ENCODE measurements at places on chromosomes 16 and 17. TPM values are rescaled to one million over a fixed set of nuclear protein-coding genes. Genes with fewer than 3 reads are reported as not detected.

- no peak for DNase-seq
Measured at GRCh38 chr17:33396818-33397217, 103.7 kb upstream of the ASIC2 start.

DNA sequence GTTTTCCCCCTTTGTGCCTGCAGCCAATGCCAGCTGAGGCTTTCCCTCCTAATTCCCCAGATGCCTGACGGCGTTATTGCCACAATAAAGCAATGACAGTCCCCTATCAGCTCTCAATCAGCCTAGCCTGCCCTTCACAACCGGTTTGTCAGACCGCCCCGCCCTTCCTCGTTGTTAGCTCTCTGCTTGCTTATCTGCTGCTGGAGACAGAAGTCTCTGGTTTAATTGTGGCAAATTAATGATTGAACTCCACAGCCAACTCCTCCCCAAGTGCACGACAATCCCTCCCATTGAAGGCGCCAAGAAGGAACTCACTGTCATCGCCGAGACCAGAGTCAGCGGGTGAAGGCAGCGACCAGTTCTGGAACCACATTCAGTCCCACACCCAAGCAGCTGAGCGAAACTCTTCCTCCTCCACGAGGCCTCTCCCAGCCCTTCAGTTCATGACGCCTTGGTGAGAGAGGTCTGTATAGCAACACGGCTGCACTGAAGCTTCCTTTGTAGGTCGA lies 474.4 kb downstream of the SLC39A11 start:
- no peak for DNase-seq

GRCh38 chr17:33234930-33235685 lies 58.0 kb downstream of the ASIC2 start:
- no peak for DNase-seq

DNA sequence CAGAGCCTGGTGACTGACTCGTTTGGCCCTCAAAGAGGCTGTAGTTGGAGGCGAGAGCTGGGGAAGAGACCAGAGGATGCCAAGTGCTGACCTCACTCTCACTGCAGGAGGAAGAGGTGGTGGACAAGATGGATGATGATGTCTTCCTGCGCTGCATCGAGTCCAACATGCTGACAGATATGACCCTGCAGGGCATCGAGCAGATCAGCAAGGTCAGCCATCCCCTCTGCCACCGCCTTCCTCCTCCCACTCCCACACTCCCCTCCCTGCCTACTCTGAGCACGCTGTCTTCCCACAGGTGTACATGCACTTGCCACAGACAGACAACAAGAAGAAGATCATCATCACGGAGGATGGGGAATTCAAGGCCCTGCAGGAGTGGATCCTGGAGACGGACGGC lies 26.9 kb downstream of the POLR2A start:
- no peak for DNase-seq

GRCh38 chr17:5183410-5183793 lies 8.3 kb downstream of the ZNF594 start:
- no peak for DNase-seq

- DNase-seq = no peak
Measured at GRCh38 chr16:88929091-88929445, 47.9 kb downstream of the CBFA2T3 start.

DNA sequence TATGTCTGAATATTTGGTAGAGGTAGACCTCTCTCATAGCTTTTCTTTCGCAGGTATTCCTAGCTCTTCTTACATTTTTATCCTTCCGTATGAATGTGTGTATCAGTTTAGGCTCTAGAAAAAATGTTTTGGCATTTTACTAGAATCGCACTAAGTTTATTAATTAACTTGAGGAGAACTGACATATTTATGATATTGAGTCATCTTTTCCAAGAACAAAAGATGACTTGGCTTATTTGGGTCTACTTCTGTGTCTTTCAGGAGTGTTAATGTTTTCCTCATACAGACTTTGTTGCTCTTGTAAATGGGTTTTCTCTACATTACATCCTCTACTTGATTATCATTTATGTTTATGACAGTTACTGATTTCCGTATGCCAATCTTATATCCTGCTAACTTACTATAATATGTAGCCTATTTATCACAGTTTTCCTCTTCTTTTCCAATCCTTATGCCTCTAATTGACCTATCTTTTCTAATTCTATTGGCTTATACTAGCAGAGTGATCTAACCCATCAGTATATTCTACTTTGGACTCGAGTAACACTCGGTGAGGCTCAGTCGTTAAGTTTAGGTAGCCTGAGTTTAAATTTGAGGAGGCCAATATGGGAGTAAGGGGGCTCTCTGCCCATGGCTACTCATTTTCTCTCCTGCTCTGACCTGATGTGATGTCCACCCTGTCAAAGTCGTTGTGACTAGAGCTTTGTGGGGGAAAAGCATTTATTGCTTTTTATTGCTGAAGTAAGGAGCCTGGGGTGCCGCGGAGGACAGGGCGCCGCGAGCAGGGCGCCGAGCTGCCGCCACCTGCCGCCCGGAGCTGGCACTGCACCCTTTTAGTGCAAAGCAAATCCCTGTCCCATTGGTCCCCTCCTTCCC lies 20.0 kb downstream of the ST6GALNAC1 start:
- DNase-seq = peak; percentile 68

- DNase-seq = no peak
Measured at GRCh38 chr16:17828012-17828411, 357.3 kb upstream of the XYLT1 start.

DNA sequence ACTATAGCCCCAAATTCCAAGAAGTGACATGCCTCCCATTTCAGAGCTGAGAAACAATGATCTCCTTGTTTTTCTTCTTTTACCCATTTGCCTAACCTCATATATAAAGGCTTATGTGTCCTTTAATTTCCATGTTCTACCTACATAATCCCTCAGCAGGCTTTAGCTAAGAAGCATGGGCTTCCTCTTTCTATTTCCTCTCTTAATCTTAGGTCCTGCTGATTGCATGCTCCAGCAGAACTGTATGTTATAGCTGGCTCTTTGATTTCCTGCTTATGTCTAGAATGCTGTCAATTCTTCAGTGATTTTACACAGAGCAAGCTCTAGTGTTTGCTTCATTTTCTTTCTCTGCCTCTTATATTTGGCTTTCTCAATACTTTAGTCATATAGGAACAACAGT lies 151.7 kb upstream of the COX10 start:
- no peak for DNase-seq

- no peak for DNase-seq
Measured at GRCh38 chr16:78415669-78416068, 316.2 kb downstream of the WWOX start.

DNA sequence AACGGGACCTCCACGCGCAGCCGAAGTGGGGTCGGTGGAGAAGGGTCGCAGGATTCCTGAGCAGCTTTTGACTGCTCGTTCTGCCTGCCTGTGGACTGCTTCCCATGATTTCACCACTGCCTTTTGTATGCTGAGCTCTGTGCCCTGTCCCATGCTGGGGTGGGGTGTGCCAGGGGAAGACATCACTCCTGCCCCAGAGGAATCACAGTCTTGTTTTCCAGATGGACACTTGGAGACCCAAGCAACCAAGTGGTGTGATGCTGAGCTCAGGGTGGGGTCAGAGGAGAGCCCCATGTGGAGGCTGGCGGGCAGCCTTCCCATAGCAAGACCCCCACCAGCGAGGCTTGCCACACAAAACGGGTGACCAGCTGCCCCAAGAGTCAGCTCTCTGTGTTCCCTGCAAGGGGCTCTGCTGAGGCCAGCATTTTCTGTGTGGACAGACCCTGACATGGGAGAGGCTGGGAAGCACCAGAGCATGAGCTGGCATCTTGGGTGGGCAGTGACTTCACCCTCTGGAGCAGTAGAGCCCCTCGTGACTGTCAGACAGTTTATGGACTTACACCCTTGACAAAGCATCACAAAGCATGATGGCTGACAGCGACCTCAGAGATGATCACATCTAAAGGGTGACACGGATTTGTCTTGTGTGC lies 111.9 kb downstream of the GNAO1 start:
- DNase-seq = no peak

- DNase-seq = no peak
Measured at GRCh38 chr16:2592786-2593185, 55.0 kb downstream of the PDPK1 start.

- DNase-seq = no peak
Measured at GRCh38 chr16:77680496-77680895, 41.8 kb upstream of the NUDT7 start.

DNA sequence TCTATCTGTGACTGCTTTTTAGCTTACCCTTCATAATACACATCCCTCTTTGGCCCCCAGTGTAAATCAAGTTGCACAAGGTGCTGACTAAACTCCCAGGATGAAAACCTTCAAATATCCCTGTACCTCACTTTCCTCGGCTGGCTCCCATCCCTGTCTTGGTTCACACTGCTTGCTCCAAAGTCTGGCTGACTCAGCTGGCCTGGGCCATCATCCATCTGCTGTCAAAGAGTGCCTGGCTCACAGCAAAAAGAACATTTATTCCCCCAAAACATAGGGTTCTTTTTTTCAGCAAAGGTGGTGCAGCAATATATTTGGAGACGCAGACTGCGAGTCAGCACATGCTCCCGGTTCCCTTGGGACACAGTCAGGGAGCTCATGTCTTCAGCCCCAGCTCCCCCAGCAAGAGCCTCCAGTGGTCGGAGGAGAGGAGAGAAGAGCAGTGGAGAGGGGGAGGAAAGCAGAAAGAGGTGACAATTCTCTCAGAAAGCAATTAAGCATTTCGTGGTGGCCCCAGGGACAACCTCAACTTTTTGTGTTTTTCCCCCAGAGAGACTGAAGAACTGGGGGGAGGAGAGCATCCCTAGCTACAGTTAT lies 26.1 kb downstream of the GPR142 start:
- DNase-seq = no peak

- no peak for DNase-seq
Measured at GRCh38 chr16:76897816-76898215, 293.2 kb upstream of the MON1B start.

DNA sequence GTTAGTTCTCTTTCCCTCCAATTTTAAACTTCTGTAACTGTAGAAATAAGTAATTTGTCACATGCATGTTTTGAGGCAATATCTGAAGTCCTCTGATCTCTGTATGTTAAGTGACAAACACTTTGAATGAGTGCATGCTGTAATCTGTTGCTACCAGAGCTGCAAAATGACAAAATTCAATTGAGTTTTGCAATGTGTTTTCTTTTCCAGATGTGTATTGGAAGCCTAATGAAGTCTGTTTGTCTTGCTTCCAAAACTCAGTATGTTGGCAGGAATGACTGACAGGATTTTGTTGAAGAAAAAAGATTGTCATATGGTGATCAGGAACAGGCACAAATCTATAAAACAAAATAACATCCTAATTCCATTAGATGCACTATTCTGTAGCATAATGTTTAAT lies 561.6 kb upstream of the CDH8 start:
- no peak for DNase-seq

DNA sequence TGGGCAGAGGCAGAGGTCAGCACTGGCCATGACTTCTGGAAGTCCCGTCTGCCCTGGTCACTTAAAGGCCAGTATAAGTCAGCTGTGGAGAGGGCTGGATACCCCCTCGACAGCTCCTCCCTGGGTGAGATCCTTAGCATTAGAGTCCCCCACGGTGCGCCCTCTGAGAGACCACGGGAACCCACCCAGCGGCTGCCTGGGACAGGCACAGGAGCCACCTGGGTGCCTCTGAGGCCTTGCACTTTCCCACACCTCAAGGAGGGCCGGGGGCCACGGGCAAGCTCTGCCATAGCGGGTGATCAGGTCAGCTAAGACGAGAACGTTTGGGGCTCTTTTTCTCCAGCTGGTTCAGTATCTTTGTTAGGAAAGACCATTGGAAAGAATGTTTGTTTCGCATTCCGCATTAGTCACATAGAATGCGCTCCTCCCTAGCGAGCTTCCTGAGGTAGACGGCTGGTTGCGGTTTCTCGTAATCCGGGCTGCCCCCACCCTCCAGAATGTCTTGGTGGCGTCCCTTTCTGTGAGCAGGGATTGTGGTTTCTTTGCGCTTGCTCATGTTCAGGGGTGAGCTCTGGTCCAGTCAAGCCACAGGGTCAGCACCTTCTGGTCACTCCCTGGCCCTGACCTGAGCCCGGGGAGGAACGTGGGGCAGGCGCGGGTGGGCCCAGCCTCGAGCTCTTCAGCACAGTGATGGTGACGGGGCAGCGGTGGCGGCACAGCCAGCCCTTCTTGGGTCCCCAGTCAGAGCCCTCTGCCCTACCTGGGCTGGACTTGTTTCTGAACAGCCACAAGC lies 25.2 kb downstream of the NME3 start:
- no peak for DNase-seq

GRCh38 chr17:59315866-59316265 lies 15.6 kb upstream of the YPEL2 start:
- no peak for DNase-seq

DNA sequence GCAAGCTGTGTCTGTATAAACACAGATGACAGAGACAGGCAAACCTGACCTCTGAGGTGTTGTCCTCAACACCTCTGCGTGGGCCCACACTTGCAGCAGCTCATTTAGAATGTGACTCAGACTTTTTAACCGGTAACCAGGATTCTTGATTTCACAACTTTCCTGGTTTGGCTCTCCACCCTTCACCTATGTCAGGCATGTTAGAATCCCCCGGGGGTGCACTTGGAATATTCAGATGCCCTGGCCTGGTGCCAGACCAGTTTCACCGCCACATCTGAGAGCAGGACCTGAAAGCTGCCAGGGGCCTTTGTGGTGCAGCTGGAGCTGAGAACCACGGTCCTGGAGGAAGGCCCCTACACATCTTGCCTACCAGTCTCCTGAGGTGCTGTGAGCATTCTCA lies 4.8 kb downstream of the DHODH start:
- no peak for DNase-seq

GRCh38 chr17:33266116-33266515 lies 27.0 kb downstream of the ASIC2 start:
- no peak for DNase-seq

DNA sequence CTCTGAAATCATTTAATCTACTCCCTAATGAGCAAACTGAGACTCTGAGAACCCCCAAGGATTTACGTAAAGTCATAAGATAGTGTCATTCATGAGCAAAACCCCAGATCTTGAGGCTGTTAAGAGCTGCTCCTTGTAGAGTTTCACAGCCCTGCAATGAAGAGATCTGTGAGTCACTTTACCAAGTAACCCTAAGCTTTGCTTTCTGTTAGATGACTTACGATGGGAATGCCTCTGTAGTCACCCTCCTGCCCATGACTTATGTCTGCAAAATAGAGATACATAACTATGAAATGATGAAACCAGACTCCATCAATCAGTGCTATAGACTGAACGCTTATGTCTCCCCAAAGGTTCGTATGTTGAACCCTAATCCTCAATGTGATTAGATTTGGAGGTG lies 117.7 kb downstream of the HS3ST3A1 start:
- no peak for DNase-seq

GRCh38 chr16:79598348-79599181 lies 2.0 kb downstream of the MAF start:
- peak; percentile 22 for DNase-seq

GRCh38 chr17:67617304-67617899 lies 100.3 kb upstream of the NOL11 start:
- no peak for DNase-seq

- DNase-seq = no peak
Measured at GRCh38 chr16:84467709-84468108, 36.8 kb downstream of the MEAK7 start.

GRCh38 chr16:57093666-57094564 lies 1.5 kb downstream of the CPNE2 start:
- no peak for DNase-seq

The RHBDL1 gene
- total RNA-seq = 0.24 TPM

The DPEP3 gene
- 0.29 TPM for total RNA-seq

The CCL3 gene
- total RNA-seq = 74.5 TPM

The TSPAN10 gene
- total RNA-seq = 0.95 TPM

The RND2 gene
- total RNA-seq = 0.13 TPM

The CHST5 gene
- total RNA-seq = 0.11 TPM

The SMPD3 gene
- total RNA-seq = 0.76 TPM

The ATP2C2 gene
- not detected for total RNA-seq

The BRICD5 gene
- total RNA-seq = 5.1 TPM

The CCL22 gene
- total RNA-seq = 276 TPM

The AATK gene
- total RNA-seq = 0.27 TPM

The C16orf92 gene
- not detected for total RNA-seq

The CES1 gene
- not detected for total RNA-seq

The SLC38A10 gene
- 75.9 TPM for total RNA-seq

All from activated B cell treated with CpG ODN at 0.5 μM for 24 hours (primary cell).